ENCODE measurements at places on chromosomes 4 and X.
A peak's percentile ranks its signal among the peaks of the same experiment; 100 is the strongest.

- H3K4me3 ChIP-seq = no peak overlapping the region
- H3K27me3 ChIP-seq = no peaks in the 10 kb centered on the region
- H3K4me1 ChIP-seq = no peaks in the 10 kb centered on the region
- H3K27ac ChIP-seq = no peak overlapping the region
- DNase-seq = no peak
These were observed 215.3 kb upstream of the ANXA3 start for GRCh38 chr4:78336093-78336943.

GRCh38 chrX:85052636-85053343 is 49.1 kb downstream of the APOOL start:
- no peak for DNase-seq
- H3K4me3 ChIP-seq = no peak overlapping the region
- H3K27ac ChIP-seq = no peak overlapping the region
- no peaks in the 10 kb centered on the region for H3K27me3 ChIP-seq
- peaks cover 2% of the 10 kb centered on the region for H3K36me3 ChIP-seq
- H3K4me1 ChIP-seq = no peaks in the 10 kb centered on the region

GRCh38 chrX:6793000-6793399 is 258.1 kb upstream of the VCX3A start:
- H3K4me3 ChIP-seq = no peak overlapping the region
- H3K27ac ChIP-seq = no peak overlapping the region
- no peak for DNase-seq
- H3K27me3 ChIP-seq = no peaks in the 10 kb centered on the region

DNA sequence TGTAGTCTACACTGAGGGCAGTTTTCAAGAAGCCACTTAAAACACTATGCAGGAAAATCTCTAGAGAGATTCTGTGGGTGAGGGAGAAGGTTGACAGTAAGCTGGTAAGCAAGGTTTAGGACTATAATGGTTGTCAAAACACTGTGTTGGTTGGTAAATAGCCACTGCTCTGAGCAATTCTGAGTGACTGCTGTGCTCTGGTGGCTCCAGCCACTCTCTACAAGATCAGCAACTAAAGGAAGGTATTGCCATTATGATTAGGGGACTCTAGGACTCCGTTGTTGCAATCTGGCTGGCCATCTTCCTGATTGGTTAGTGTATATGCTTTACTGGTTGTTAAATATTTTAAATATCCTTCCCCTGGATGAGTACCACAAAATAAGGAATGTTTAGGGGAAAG is 5.5 kb upstream of the FAM47E start:
- H3K4me3 ChIP-seq = no peak overlapping the region
- peaks cover 4% of the 10 kb centered on the region for H3K4me1 ChIP-seq
- no peak for DNase-seq
- H3K36me3 ChIP-seq = no peaks in the 10 kb centered on the region
- no peak overlapping the region for H3K27ac ChIP-seq

DNA sequence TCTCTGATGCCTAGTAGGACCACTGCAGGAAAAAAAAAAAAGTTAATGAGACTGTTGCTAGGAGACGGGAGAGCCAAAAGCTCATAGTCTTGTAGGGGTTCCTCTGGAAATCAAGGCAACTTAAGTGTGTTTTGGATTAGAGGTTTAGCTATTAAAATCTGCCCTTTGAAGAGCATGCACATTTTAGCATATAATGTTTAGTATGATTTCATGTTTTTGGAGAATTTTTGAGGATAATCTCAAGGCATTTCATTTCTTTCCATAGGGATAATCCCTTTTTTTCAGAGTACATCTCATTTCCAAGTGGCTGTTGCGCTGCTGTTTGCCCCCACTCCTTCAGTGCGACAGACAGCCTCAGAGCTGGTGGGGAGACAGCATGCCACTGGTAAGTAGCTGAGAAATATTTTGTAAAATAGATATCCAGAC is at the start of gene LINC00632:
Gene LINC00632 (plus strand): TSS at position 339 of the 426 bp plus-strand sequence.
- H3K27me3 ChIP-seq = peaks cover 1% of the 10 kb centered on the region
- no peaks in the 10 kb centered on the region for H3K4me1 ChIP-seq
- DNase-seq = no peak
- no peaks in the 10 kb centered on the region for H3K36me3 ChIP-seq
- no peak within 1 kb of the TSS for H3K4me3 ChIP-seq
- H3K27ac ChIP-seq = no peak within 1 kb of the TSS

- H3K36me3 ChIP-seq = no peaks in the 10 kb centered on the region
- DNase-seq = no peak
- H3K4me1 ChIP-seq = peaks cover 4% of the 10 kb centered on the region
- H3K27ac ChIP-seq = no peak overlapping the region
These were observed 5.5 kb upstream of the CPLX1 start for GRCh38 chr4:831483-831805.

DNA sequence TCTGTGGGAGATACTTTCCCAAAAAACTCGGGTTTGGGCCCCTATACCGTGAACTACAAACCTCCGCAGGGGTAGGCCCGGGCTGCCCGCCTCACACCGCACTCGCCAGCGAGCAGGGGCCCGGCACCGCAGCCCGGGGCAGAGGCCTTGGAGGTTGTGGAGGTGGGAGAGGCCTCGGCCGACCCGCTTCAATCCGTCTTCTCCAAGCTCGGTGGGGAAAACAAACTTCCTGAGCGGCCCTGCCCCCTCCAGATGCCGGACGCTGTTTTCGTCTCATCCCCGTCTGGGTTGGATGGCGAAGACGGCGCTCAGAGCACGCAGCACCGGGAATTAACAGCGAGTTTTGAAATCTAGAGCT is 442 bp upstream of the MCUB start:
- no peaks in the 10 kb centered on the region for H3K27me3 ChIP-seq
- peak; percentile 58 for DNase-seq
- peak overlapping the region; percentile 84 for H3K4me3 ChIP-seq
- H3K36me3 ChIP-seq = peaks cover 16% of the 10 kb centered on the region
- H3K27ac ChIP-seq = peak overlapping the region; percentile 92

- H3K36me3 ChIP-seq = no peaks in the 10 kb centered on the region
- no peaks in the 10 kb centered on the region for H3K27me3 ChIP-seq
- no peak for DNase-seq
- no peak overlapping the region for H3K27ac ChIP-seq
- no peaks in the 10 kb centered on the region for H3K4me1 ChIP-seq
- no peak overlapping the region for H3K4me3 ChIP-seq
These were observed 414.4 kb downstream of the AFF2 start for GRCh38 chrX:148914783-148915182.

DNA sequence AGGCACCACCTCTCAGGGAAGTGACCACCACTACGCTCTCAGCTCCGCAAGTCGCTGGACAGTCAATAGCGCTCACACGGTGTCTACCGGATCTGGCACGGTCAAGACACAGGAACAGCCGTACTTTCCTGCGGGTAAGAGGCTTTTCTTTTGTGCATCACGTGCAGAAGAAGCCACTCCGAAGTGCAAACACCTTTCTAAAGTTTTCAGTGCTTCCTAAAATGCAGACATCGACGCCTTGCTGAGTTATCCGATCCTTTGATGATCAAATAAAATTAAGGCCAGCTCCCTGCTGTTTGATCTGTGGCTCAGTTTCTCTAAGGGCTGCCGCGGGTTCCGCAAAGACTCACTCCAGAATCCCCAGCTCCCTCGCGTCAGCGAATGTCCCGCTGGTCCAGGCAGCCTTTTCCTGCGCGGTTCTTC is 71.8 kb downstream of the FBXO8 start:
- H3K36me3 ChIP-seq = no peaks in the 10 kb centered on the region
- no peak for DNase-seq
- peaks cover 30% of the 10 kb centered on the region for H3K4me1 ChIP-seq
- H3K27me3 ChIP-seq = peaks cover 67% of the 10 kb centered on the region
- H3K4me3 ChIP-seq = no peak overlapping the region
- H3K27ac ChIP-seq = no peak overlapping the region

DNA sequence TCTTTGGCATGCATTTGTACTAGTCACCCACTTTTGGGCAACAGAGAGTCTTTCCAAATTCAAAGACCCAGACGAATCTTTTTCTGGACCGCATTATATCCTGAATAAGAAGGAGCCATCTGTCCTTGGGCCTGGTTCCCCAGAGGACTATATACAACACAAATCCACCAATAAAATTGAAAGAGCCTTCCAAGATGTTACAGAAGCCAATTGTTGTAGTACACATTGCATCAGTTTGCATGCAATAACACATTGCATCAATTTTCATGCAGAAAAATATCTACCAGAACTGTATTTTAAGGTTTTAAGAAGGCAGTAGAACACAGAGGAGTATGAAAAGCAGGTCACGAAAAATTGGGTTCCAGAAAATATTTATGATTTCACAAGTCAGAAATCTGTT is 203.2 kb downstream of the HTR2C start:
- H3K4me1 ChIP-seq = no peaks in the 10 kb centered on the region
- no peaks in the 10 kb centered on the region for H3K36me3 ChIP-seq
- H3K4me3 ChIP-seq = no peak overlapping the region
- DNase-seq = no peak
- no peaks in the 10 kb centered on the region for H3K27me3 ChIP-seq
- H3K27ac ChIP-seq = no peak overlapping the region

- H3K27me3 ChIP-seq = peaks cover 2% of the 10 kb centered on the region
- H3K4me3 ChIP-seq = no peak overlapping the region
- no peak for DNase-seq
- H3K27ac ChIP-seq = no peak overlapping the region
- H3K36me3 ChIP-seq = no peaks in the 10 kb centered on the region
These were observed 264.3 kb downstream of the NPFFR2 start for GRCh38 chr4:72295966-72296557.

GRCh38 chrX:2321411-2321810 is 179.4 kb downstream of the DHRSX start:
- no peak overlapping the region for H3K4me3 ChIP-seq
- H3K4me1 ChIP-seq = peaks cover 2% of the 10 kb centered on the region
- no peak overlapping the region for H3K27ac ChIP-seq
- H3K27me3 ChIP-seq = no peaks in the 10 kb centered on the region
- no peak for DNase-seq

DNA sequence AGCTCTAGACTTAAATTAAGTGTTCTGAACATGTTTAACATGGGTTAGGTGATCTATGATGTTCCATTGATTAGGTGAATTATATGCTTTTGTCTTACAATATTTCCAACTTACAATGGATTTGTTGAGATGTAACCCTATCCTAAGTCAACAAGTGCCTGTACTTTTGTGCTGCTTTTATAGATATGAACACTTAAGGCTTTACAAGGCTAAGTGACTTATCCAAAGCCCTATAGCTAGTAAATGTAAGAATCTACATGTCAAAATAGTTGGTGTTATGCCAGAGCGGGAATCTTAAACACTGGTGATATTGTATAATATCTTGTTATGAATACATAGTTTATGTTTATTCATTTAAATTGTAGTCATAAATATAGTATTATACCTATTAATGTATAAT is 1629.1 kb upstream of the IGFBP7 start:
- no peaks in the 10 kb centered on the region for H3K36me3 ChIP-seq
- no peaks in the 10 kb centered on the region for H3K27me3 ChIP-seq
- no peak overlapping the region for H3K27ac ChIP-seq
- no peaks in the 10 kb centered on the region for H3K4me1 ChIP-seq

DNA sequence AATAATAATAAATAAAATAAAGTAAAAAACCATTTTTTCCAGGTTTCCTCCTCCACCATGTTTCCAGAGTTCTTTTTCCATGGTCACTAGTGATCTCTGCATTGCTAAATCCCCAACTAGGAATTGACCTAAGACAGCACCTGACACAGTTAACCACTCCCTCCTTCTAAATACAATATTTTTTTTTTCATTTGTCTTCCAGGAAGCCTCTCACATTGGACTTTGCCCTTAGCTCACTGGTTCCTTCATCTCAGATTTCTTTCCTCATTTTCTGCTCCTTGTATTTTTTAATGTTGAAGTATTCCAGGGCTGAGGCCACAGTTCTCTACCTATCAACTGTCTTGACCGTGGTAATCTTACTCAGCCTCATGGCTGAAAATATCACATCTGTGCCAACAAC is 187.3 kb upstream of the FAM241A start:
- no peaks in the 10 kb centered on the region for H3K36me3 ChIP-seq
- no peak overlapping the region for H3K27ac ChIP-seq
- DNase-seq = no peak
- H3K27me3 ChIP-seq = no peaks in the 10 kb centered on the region
- no peak overlapping the region for H3K4me3 ChIP-seq

DNA sequence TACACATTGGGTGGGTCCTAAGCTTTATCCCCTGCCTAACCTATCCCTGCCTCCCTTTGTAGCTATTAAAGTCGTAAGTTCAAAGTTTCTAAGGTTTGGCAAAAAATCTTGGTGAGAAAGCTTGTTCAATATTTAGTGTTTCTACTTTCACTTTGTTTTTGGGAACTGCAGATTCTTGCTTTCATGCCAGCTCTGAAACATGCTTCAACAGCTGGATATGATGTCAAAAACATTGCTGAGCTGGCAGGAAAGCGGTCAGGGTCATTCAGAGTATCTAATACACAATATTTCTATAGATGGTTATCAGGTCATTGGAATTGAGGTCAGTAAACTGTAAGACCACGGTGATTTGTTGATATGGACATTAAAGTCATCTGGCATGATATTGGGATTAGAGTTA is 19.7 kb downstream of the CENPI start:
- H3K36me3 ChIP-seq = peaks cover 20% of the 10 kb centered on the region
- DNase-seq = no peak
- no peak overlapping the region for H3K27ac ChIP-seq
- no peaks in the 10 kb centered on the region for H3K27me3 ChIP-seq
- H3K4me1 ChIP-seq = no peaks in the 10 kb centered on the region

DNA sequence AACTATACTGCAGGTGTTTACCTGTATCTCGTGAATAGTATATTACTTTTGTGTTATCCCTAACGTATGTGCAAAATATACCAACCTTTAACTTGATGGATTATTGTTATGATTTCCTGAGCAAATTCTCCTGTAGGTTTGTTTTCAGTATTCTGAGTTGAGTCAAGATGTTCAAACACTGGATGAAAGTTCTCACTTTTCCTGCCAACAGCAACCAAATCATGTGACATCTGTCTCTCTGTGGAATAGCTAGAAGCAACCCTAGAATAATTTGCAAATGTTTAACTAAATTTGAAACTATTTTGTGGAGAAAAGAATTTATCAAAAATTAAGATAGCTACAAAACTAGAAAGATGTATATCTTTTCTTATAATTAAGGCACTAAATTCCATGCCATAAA is 35.6 kb downstream of the BCLAF3 start:
- H3K4me1 ChIP-seq = peaks cover 3% of the 10 kb centered on the region
- no peak for DNase-seq
- no peak overlapping the region for H3K4me3 ChIP-seq
- no peak overlapping the region for H3K27ac ChIP-seq

GRCh38 chrX:126489116-126489695 is 63.4 kb downstream of the DCAF12L1 start:
- no peaks in the 10 kb centered on the region for H3K4me1 ChIP-seq
- no peaks in the 10 kb centered on the region for H3K27me3 ChIP-seq
- no peak for DNase-seq
- no peak overlapping the region for H3K4me3 ChIP-seq

Data from activated CD4-positive, alpha-beta memory T cell treated with anti-CD3 and anti-CD28 coated beads for 36 hours (primary cell).